Putamen (tissue), 1 donor: ENCODE measurements at places on chromosomes 16 and 17.

DNA sequence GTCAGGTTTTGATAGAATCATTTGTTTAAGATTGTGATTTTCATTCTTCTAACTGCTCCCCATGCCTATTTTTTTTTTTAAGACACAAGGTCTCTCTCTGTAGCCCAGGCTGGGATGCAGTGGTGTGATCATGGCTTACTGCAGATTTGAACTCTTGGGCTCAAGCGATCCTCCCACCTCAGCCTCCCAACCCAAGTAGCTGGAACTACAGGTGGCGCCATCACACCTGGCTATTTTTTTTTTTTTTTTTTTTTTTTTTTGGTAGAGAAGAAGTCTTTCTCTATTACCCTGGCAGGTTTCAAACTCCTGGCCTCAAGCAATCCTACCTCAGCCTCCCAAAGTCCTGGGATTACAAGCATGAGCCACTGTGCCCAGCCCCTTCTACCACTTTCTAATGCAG lies 223.3 kb downstream of the CBLN1 start:
- DNase-seq: no peak

- no peak for DNase-seq
Observed at GRCh38 chr16:76038097-76038496, 239.1 kb upstream of the CNTNAP4 start.

GRCh38 chr16:25012525-25012991 lies 2.6 kb downstream of the ARHGAP17 start:
- DNase-seq: no peak

DNA sequence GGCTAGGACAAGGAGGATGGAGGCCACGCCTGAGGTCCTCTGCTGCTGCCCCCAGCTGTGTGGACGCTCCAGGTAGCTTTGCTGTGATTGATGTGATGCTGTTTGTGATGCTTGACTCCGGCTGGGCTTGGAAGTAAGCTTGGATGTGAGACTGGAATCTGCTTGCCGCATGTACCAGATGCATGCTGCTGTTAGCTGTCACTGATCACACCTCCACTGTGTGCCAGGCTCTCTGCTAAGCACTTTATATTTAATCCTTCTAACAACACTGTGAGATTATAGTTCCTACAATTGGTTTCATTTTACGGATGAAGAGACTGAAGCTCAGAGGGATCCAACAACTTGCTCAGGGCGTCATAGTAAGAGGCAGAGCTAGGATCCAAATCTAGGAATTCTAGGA lies 23.5 kb downstream of the SNX29 start:
- DNase-seq: no peak

- no peak for DNase-seq
Observed at GRCh38 chr16:19722981-19723380, 4.9 kb downstream of the IQCK start.
